ENCODE measurements at places on chromosomes 3 and 15.
A peak's percentile ranks its signal among the peaks of the same experiment; 100 is the strongest.

DNA sequence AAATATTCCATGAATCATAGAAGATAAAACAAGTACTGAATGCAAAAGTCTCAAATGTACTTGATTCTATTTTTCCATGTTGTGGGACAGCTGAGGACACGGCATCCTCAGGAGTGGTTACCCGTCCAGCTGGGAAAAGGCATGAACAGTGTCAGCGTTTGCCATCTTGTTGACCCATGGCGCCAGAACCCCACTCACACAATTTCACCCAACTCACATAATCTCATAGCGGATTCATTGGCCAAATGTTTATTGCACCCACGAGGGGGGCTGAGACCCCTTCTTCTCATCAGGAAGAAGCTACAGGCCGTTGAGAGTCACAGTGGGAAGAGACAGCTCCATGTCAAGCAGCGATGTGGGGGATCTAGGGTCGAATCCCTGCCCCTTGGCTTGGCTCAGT, 72.9 kb downstream of the OCA2 start:
- no peak for DNase-seq

DNA sequence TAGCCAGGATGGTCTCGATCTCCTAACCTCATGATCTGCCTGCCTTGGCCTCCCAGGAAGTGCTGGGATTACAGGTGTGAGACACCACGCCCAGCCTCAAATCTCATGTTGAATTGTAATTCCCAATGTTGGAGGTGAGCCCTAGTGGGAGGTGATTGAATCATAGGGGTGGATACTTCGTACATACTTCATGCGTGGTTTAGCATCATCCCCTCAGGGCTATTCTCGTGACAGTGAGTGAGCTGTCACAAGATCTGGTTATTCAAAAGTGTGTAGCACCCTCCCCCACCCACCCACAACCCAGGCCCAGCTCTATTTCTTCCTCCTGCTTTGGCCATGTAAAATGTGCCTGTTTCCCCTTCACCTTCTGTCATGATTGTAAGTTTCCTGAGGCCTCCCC, 236.9 kb upstream of the IL12A start:
- no peak for DNase-seq

- no peak for DNase-seq
Observed at GRCh38 chr15:69758810-69759790, 306.5 kb downstream of the RPLP1 start.

DNA sequence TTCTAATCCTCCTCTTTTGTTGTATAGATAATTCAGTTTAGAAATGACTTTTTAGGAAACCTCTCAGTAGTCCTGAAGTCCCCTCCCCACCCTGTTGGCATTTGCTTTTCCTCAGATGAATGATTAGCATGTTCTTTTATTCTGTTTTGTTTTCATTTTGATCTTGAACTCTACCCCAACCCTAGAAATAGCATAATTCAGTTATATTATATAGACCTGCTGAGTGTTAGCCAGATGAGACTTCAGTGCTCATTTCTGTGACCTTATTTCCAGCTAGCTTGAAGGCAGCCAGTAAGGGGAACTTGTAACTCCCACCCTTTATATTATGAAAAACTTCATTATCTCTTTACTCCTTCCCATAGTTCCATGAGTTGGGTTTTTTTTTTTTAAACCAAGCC, 41.2 kb downstream of the SNRK start:
- no peak for DNase-seq

GRCh38 chr3:122104515-122105194, 49.5 kb downstream of the CD86 start:
- no peak for DNase-seq

DNA sequence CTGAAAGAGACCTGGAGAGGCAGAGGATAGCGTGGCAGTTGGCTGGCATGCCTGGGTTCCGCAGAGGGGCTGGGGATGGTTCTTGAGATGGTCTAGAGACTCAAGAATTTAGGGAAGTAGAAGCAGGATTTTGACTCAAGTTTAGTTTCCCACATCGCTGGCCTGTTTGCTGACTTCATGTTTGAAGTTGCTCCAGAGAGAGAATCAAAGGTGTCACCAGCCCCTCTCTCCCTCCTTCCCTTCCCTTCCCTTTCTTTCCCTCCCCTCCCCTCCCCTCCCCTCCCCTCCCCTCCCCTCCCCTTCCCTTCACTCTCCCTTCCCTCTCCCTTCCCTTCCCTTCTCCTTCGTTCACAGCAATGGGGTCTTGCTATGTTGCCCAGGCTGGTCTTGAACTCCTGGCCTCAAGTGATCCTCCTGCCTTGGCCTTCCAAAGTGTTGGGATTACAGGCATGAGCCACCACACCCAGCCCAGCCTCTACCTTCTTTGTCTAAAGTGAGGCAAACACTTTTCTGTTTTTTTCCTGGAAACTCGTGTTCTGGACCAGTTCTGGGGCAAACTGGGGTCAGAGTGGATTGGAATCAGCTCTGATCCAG, 10.2 kb downstream of the CHRD start:
- DNase-seq: no peak

GRCh38 chr15:51494411-51495314, 127.9 kb downstream of the DMXL2 start:
- DNase-seq: no peak

DNA sequence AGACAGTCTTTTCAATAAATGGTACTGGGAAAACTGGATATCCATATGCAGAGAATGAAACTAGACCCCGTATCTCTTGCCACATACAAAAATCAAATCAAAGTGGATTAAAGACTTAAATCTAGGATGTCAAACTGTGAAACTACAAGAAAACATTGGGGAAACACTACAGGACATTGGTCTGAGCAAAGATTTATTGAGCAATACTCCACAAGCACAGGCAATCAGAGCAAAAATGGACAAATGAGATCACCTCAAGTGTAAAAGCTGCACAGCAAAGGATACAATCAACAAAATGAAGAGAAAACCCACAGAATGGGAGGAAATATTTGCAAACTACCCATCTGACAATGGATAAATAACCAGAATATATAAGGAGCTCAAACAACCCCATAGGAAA, 38.4 kb upstream of the MBNL1 start:
- DNase-seq: no peak

GRCh38 chr15:56187665-56188064, 56.0 kb downstream of the RFX7 start:
- DNase-seq: no peak

GRCh38 chr15:51348688-51349087, 7.2 kb downstream of the GLDN start:
- DNase-seq: no peak

- DNase-seq: no peak
Observed at GRCh38 chr15:60039316-60039715, 35.2 kb downstream of the FOXB1 start.

DNA sequence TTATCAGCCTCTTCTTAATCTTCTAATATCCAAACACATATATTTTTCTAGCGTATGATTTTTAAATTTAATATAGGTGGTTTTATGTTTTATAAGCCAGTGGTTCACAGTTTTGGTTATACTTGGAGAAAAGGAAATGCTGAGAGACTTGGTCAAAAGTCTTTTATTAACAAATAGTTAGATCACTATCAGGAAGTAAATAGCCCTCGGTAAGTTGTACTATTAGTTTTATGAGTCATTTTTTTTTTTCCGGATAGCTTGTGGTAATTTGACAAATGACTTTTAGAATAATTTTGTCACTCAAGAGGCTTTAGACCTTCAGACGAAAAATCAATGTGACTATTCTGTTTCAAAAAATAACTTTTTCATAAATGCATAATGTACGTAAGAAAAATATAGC, 232.2 kb upstream of the ROBO1 start:
- no peak for DNase-seq

DNA sequence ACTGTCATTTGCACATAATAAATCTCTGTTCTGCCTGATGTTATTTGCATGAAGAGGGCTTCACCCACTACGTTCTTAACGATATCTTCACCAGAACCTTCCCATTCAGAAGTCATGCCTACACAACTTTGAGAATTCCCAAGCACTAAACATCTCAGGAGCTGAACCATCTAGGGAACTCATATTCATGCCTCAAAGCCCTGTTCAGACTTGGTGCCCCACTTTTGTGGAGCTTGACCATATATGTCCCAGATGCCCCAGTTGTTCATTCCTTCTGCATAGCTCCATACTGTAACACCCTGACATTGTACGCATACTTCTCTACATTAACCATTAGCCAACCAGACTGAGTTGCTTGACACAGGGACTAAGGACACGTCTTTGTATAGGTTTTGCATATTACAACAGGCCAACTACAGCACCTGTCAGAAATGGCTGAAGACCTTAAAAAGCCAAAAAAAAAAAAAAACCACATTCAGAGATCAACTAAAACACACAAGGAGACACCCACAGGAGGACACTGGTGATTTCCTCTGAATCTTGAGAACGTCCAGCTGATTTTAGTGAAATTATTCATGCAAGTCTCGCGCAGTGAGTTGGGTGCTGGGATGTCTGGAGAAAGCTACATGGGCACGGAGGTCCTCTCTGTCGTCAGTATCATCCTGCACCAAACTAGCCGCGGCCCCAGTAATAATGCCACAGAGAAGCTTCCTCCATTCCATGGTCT, 141.4 kb downstream of the FOXP1 start:
- no peak for DNase-seq

- DNase-seq: no peak
Observed at GRCh38 chr3:116877968-116878367, 168.4 kb downstream of the TUSC7 start.

- no peak for DNase-seq
Observed at GRCh38 chr3:174397848-174398247, 461.3 kb upstream of the NAALADL2 start.

DNA sequence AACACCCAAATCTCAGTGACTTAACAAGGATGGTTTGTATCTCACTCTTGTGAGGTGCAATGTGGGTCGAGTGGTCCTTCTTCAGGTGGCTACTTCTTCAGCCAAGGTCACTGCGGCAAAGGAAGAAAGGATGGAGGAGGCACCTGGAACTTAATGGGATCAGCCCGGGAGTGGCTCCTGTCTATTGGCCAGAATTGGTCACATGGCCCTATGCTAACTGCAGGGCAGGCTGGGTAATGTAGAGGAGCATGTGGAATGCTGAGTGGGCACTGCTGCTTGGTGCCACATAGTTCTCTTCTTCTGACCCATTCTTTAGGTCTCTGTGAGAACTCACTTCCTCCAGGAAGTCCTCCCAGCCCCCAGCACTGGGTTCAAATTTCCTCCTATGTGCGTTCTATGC, 20.3 kb upstream of the FAM3D start:
- DNase-seq: no peak

- no peak for DNase-seq
Observed at GRCh38 chr3:15476378-15476777, 45.1 kb downstream of the COLQ start.

DNA sequence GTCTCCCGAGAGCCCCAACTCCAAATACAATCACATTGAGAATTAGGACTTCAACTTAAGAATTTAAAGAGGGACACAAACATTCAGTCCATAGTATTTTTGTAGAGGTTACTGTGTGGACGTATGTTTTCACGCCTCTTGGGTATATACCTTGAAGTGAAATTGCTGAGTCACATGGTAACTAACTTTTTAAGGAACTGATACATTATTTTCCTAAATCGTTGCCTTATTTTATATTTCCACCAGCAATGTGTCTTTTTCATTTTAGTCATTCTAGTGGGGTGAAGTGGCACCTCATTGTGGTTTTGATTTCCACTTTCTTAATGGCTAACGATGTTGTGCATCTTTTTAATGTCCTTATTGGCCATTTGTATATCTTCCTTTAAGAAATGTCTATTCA, 11.8 kb downstream of the PARP15 start:
- DNase-seq: no peak

DNA sequence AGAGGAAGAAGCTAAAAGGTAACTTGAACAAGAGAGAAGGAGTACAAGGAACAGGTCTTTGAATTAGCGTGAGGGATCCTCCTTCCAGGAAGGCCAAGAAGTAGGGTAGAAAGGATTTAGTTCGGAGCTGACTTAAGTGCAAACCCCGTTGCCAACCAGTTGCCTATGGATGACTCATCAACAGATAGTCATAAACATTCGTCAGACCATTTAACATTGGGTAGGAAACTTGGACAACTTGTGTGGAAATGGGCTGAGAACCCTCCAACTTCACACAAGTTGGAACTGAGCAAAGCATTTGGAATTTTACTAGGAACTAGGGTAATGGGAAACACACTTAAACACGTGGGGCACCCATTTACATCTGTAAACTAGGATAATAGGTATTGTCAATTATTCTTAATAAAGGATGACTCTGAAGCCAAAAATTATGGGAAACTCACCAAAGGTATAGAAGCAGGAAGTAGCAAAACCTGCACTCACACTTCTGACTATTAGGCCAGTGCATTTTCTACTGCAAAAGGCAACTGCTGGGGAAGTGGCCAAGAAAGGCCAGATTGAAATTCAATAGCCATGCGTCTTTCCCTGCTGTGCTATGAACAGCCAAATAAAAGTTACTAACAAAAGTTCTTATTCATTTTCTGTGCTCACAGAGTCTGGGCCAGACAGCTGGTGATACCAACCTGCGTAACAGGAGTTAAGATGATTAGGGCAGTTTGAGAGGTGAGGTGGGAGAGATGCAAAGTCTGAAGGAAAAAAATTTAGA, 174.5 kb upstream of the TMC3 start:
- peak; percentile 79 for DNase-seq

GRCh38 chr3:190840146-190840545, 22.3 kb downstream of the GMNC start:
- DNase-seq: no peak

GRCh38 chr3:58250093-58250707, 12.6 kb downstream of the ABHD6 start:
- DNase-seq: no peak

DNA sequence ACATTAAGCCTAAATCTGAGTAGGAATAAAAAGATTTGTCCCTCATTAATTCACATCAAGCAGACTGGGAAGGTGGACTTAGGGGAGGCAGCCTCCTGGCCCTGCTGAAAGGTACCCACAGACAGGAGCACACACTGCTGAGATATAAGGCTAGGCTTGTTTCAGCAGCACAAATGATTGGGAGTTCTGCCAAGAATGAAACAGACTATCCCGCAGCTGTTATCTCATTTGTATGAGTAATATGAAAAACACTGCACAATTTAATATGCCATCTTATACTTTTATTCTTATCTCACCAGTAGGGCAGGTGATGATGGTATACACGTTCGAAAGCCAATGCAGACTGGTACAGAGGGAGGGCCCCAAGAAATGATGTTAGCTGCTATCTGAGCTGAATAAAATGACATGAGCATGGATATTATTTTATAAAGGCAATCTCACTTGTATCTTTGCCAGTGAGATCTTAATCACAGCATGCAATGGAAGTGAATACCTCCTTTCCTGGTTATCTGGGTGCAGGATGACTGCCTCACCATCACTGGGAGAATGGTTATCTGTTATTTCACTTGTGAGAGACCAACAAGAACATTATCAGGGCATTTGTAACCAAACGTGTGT, 258.7 kb upstream of the PPP2R3A start:
- DNase-seq: no peak

DNA sequence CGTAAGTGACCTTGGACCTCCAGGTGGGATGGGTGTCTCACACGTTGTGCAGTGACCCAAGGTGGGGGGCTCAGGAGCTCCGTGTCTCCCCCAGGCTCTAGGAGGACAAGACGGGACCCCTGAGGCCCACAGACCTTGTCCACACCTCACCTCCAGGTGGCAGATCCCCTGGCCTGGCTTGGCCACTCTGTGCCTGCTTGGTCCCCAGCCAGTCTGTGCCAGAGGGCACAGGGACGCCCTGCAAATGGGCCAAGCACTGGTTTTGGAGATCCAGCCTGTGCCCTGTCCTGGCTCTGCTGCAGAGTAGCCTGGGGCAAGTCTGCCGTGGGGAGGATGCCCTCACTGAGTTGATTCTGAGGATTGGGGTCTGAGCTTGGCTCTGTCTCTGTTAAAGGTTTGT, 14.0 kb downstream of the SLC6A6 start:
- no peak for DNase-seq

GRCh38 chr15:53555226-53555625, 204.2 kb downstream of the WDR72 start:
- DNase-seq: no peak

- DNase-seq: no peak
Observed at GRCh38 chr3:197533927-197534725, 21.6 kb downstream of the BDH1 start.

All from femur (tissue), 1 donor.